ENCODE measurements at places on chromosomes 3 and 15.

GRCh38 chr15:55872471-55872870 is 120.9 kb downstream of the NEDD4 start:
- DNase-seq = no peak

GRCh38 chr3:189779166-189779565 is 148.0 kb downstream of the TP63 start:
- DNase-seq = no peak

GRCh38 chr3:52176180-52176752 is 21.7 kb upstream of the ALAS1 start:
- no peak for DNase-seq

- peak; percentile 51 for DNase-seq
Observed at GRCh38 chr3:194872669-194872977, 186.9 kb downstream of the FAM43A start.

- DNase-seq = no peak
Observed at GRCh38 chr3:7305561-7305960, 444.6 kb downstream of the GRM7 start.

DNA sequence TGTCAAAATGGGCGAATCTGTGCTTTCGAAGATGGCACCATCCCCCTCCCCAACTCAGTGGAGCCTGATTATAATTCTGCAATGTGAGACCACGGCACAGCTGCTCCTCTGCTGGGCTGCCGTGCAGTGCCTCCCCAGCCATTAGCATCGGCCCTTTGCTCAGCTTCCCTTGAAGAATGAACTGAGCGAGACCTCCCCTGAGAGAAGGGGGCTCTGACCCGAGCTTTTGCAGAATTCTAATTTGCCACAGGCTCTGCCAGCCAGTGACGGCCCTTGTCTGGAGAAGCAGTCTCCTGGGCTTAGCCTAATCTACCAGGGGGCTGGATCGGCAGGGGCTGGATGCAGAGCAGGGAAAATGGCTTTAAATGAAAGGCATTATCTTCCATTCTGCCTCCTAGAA is 57.2 kb downstream of the GLDN start:
- DNase-seq = no peak

DNA sequence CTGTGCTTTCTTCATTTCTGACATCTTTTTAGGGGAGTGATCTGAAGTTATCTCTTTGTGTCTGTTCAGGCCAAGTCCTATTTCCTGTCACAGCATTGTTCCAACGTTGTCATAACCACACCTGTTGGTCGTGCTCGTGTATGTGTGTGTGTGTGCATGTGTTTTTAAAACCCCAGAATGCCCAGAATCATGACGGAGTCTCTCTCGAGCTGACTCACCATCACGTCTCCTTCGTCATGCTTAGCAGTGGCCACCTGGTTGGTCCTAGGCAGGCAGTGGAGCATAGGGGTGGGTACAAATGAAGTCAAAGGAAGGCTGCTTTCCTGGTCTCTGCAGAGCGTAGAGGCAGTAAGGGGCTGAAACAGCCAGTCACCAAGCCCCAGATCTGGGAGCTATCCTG is 126.8 kb upstream of the ABHD17C start:
- DNase-seq = no peak

- DNase-seq = no peak
Observed at GRCh38 chr3:185988816-185989175, 51.0 kb upstream of the TRA2B start.

GRCh38 chr15:88894819-88895767 is at the start of gene HAPLN3:
HAPLN3 (minus strand) TSS chr15:88895544; CDS start chr15:88887298, 8,246 bp downstream.
- DNase-seq = no peak
